Lower leg skin (tissue), 4 donors: ENCODE measurements at places on chromosomes 3 and 15. TPM values are rescaled to one million over a fixed set of nuclear protein-coding genes. Genes with fewer than 3 reads are reported as not detected.

Gene TRIM42
- total RNA-seq, result not detected

Gene GOLGA8Q
- 0.13 TPM for total RNA-seq

Gene SLC38A3
- not detected for total RNA-seq

Gene KIF7
- total RNA-seq, result 1.5 TPM

Gene MORC1
- total RNA-seq, result not detected

Gene PDIA3
- total RNA-seq, result 107 TPM

DNA sequence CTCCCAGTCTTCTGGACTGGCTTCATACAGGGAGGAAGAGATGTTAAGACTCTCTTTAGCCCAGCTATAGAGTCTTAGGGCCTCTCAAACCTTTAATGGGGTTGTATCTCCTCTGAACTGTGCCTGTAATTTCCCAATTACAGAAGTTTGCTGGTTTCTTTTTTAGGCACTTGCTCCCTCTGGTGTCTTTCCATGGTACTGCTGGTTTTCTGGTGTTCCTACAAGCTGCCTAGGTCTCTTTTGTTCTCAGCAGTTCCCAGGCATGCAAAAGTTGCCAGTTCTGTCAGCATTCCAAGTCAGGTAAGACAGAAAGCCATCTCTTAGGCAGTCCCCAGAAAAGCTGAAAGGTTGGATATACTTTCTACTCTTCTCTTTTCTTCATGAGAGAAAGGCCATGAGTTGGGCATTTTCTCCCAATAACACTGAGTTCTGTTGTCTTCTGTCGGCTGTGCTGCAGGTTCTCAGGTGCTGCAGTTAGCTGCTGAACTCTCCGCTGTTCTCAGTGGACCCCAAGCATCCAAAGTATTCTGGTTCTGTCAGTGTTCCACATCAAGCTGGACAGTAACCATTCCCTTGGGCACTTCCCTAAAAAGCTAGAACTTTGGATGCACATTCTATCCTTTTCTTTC is 54.4 kb upstream of the EHHADH start:
- DNase-seq, result peak; percentile 41

DNA sequence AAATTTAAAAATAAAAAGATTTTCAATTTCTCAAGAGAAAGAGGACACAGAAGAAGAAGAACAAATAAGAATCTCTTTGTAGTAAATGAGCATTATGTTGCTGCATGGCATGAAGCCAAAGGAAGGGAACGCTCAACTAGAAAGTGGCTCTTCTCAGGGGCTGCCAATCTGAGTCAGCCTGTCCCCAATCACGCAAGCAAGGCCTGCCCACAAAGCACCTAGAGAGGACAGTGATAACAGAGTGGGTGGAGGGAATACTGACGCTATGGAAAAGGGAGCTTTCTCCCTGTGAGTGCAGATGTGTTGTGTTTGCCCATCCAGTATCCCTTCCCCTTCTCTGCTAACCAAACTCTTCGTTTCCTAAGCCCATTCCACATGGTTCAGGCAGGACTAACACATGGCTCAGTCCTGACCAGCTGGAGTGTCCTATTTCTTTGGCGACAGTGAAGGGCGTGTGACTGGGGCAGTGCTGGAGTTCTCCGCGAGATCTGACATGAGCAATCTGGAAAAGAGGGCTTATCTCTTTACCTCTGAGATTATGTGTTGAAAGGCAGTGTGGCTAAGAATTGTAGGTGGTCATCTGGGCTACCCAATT is 14.2 kb downstream of the FBN1 start:
- no peak for DNase-seq

GRCh38 chr3:52845691-52846431 is 11.0 kb upstream of the MUSTN1 start:
- no peak for DNase-seq

DNA sequence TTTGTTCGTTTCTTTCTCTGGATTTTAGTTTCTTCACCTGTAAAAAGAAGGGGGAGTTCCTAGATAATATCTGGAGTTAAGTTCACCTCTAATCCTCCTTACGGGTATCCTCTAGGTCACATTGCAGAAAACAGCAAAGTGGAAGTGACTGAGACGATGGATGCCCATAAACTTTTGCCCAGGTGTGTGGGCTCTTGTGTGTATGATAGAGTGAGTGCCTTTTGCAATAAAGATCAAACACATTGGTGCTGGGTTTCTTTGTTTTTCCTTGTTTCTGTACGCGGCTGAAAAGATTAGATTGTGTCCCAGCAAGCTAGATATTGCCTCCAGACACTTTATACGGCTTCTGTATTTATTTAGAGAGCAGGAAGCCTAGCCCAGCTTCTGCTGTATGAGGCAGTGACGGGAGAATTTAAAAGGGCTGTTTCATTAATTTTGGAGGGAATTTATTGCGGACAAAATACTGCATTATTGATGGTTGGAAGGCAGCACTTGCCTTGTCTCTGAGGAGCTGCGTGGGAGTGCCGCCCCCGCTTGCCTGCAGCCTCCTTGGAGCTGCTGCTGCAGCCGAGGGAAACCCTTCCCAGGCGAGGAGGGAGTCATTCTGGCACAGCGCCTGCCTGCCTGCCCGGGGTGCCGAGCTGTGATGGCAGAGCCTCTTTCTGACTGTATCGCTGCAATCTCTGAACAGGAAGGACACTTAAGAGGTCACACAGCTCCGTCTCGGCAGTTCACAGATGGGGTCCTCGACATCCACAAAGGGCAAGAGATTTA is 38.5 kb downstream of the PYDC2 start:
- DNase-seq, result no peak

DNA sequence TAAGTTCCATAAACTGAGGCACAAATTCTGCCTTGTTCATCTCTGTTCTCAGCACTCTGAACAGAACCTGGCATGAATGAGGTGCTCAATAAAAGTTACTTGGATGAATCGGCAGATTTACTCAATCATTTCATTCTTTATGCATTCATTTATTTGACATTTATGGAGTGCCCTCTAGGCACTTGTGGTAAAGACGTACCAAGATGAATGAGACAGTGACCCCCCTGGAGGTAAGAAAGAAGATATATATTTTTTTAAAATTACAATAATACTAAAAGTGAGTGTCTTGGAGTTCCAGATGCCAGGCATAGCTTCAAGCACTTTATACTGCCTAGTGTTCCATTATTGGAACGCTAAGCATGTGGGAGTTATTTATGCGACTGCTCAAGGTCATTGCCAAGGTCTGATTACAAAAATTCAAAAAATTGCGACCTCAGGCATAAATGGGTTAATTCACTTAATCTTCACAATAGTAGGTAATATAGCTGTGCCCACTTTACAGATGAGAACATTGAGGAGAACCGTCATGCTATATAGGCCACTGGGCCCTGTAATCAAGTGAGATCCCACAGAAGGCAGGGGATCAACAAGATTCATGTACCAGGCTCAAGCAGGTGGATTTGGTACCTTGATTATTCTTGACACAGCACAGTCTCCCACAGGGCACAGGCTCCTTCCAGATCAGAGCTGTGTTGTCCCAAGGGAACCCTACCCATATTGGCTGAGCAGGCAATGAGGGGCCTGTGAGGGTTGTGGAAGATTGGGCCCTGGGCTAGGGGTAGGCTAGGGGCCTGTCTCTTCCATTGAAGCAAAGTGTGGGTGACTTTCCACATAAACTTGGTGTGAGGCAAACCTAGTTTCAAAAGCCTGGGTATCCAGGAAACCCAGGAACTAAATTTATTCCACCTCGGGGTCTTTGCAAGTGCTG is 10.7 kb downstream of the XIRP1 start:
- DNase-seq, result no peak

DNA sequence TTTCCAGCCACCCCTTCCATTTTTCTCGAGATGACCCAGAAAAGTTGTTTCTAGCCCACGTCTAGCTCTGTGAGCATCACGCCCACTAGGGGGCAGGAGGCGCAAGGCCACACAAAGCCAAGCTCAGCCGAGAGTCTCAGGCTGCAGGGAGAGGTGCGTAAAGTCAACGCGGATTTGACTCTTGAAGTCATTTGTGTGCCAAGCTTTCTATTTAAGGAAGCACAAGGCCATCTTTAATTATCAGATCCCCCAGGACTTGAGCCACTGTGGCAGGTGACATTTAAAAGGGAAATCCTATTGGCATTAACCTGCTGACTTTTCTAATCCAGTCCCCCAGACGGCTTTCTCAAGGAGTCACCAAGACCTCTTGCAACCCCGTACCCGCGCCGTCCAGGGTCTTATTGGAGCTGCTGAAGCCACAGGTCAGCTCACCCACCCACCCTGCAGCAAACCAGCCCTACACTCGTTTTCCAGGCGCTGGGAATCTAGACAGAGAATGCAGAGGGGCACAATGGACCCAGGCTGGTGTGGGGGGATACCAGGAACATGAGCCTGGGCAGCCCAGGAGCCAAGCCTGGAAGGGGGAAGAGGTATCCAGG is 62.1 kb downstream of the CAPN7 start:
- peak; percentile 97 for DNase-seq
